ENCODE measurements at places on chromosomes 3 and 15. TPM values are rescaled to one million over a fixed set of nuclear protein-coding genes. Genes with fewer than 3 reads are reported as not detected.
A peak's percentile ranks its signal among the peaks of the same experiment; 100 is the strongest.

The ABHD17C gene
- total RNA-seq: 11.5 TPM

The TLR9 gene
- total RNA-seq: not detected

The SLC38A3 gene
- total RNA-seq: 0.29 TPM

The IMPDH2 gene
- total RNA-seq: 286 TPM

The ZBTB47 gene
- 39.2 TPM for total RNA-seq

The LDHAL6B gene
- total RNA-seq: not detected

The UBE2Q2 gene
- 66.2 TPM for total RNA-seq

The EID1 gene
- total RNA-seq: 193 TPM

The DVL3 gene
- total RNA-seq: 60.4 TPM

DNA sequence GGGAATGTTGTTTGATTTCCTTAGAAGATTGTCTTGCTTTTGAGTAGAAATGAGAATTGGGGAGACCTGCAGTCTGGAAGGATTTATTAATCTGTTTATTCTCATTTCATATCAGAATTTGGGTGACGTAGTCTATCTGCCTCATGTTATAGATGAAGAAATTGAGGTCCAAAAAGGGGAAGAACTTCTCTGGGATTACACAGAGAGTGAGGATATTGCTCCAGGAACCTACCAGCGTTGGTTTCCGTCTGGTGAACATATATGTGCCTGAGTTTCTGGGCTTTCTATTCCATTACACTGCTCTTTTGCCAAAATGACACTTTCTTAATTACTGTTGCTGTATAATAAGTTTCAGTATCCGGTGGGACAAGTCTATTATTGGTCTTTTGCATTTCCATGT is 51.8 kb downstream of the CTDSPL start:
- no peak overlapping the region for H3K4me3 ChIP-seq
- no peaks in the 10 kb centered on the region for H3K27me3 ChIP-seq
- no peak overlapping the region for H3K27ac ChIP-seq
- no peak for DNase-seq
- H3K36me3 ChIP-seq: peaks cover 3% of the 10 kb centered on the region
- H3K4me1 ChIP-seq: no peaks in the 10 kb centered on the region

- DNase-seq: peak; percentile 63
- peak overlapping the region; percentile 61 for H3K4me3 ChIP-seq
- no peaks in the 10 kb centered on the region for H3K36me3 ChIP-seq
- H3K27me3 ChIP-seq: peaks cover 98% of the 10 kb centered on the region
Observed at GRCh38 chr3:147410526-147411237, 1.5 kb downstream of the ZIC1 start.

GRCh38 chr3:126925411-126926171 is 57.3 kb upstream of the PLXNA1 start:
- no peak overlapping the region for H3K4me3 ChIP-seq
- DNase-seq: no peak
- H3K27me3 ChIP-seq: no peaks in the 10 kb centered on the region
- H3K4me1 ChIP-seq: peaks cover 36% of the 10 kb centered on the region
- H3K36me3 ChIP-seq: no peaks in the 10 kb centered on the region

DNA sequence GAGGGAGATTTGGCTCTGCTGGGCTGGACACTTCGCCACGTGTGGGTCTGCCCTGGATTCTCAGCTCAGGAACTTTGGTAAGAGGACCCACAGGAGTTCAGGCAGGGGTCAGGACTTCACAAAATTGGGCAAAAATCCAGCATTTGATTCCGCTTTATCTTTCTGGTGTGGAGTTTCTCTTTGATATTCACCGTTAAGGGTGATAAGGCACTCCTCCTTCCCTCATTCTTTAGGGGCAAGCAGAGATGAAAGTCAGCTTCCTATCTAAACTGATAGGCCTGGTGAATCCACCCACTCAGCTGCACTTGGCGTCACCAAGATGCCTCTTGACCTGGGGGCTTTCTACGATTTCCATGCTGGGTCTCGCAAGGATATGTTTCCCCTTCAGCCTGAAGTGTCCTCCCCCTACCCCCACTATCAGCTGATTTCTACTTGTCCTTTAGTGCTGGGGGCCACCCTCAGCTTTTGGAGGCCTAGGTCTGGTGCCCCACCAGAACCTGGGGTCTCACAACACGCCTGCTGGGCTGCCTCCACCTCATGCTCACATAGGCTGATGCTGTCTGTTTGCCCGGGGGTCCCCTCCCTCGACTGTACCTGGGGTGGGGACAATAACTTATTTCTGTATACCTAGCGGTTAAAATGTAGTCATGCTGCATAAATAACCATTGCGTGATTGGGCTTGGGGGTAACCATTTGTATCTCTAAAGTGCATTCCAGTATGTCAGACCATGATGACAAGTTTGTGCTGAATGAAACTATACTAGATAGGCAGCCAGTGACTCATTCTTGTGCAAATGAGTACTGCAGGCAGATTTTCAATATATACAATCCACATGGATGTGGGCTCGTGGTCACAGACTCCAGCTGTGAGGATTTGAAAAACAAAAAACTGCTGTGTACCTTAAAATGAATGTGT is 248.3 kb downstream of the ADAMTS17 start:
- no peak for DNase-seq
- H3K4me1 ChIP-seq: peaks cover 9% of the 10 kb centered on the region
- H3K27me3 ChIP-seq: no peaks in the 10 kb centered on the region
- H3K4me3 ChIP-seq: no peak overlapping the region
- no peak overlapping the region for H3K27ac ChIP-seq

DNA sequence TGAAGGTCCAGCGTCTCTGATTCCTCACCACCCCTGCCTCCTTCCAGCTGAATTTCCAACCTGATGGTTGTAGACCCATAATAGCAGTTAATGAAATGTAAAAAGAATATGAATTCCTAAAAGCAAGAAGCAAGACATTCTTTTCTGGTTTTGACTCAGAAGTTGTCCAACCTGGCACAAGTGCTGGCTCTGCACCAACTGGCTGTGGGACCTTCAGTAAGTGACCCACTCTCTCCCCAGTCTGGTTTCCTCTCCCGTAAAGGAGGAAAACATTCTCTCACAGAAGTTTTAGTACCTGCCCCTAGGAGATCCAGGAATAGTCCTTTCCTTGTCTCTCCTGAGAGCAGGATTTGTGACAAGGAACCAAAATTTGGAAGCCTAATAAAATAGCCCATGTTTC is 236.9 kb upstream of the TRIM42 start:
- H3K4me3 ChIP-seq: no peak overlapping the region
- H3K27ac ChIP-seq: no peak overlapping the region
- H3K27me3 ChIP-seq: no peaks in the 10 kb centered on the region
- DNase-seq: peak; percentile 62
- peaks cover 8% of the 10 kb centered on the region for H3K4me1 ChIP-seq

GRCh38 chr15:101293122-101293521 is 1.9 kb downstream of the SNRPA1 start:
- H3K4me3 ChIP-seq: peak overlapping the region; percentile 97
- H3K36me3 ChIP-seq: peaks cover 29% of the 10 kb centered on the region
- H3K27ac ChIP-seq: peak overlapping the region; percentile 52
- DNase-seq: no peak
- no peaks in the 10 kb centered on the region for H3K27me3 ChIP-seq

DNA sequence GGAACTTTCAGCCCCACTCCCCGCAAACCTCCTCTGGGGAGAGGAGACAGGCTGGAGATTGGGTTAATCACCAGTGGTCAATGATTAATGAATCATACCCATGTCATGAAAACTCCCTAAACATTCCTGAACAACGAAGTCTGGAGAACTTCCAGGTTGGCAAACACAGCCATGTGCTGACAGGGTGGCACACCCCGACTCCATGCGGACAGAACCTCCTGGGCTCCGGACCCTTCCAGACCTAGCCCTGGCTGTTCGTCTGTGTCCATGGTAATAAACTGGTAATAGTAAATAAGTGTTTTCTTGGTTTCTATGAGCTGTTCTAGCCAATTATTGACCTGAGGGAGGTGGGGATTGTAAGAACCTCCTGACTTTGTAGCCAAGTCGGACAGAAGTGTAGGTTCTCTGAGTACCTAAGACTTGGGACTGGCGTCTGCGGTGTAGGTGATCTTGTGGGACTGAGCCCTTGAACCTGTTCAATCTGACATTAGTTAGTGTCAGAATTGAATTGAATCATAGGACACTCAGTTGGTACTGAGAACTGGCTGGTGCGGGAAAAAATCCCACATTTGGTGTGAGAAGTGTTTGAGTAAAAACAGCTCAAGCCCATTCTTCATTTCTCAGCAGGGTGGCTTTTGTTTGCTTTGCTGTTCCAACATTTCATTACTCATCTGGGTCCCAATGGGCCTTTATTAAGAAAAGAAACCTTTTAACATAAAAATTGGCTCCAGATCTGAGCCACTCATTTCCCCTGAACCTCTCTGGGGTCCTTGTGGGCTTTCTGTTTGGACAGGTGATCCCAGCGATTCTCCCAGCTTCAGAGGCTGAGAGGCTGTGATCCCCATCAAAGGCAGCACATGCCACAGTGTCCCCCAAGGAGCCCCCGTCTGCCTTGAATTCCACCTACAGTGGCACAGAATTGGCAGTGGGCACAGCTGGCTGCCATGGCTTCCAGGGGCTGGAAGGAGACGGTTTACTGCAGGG is 151.0 kb downstream of the TJP1 start:
- H3K4me3 ChIP-seq: peak overlapping the region; percentile 38
- DNase-seq: peak; percentile 95
- peaks cover 28% of the 10 kb centered on the region for H3K4me1 ChIP-seq
- no peaks in the 10 kb centered on the region for H3K36me3 ChIP-seq
- H3K27ac ChIP-seq: peak overlapping the region; percentile 96

DNA sequence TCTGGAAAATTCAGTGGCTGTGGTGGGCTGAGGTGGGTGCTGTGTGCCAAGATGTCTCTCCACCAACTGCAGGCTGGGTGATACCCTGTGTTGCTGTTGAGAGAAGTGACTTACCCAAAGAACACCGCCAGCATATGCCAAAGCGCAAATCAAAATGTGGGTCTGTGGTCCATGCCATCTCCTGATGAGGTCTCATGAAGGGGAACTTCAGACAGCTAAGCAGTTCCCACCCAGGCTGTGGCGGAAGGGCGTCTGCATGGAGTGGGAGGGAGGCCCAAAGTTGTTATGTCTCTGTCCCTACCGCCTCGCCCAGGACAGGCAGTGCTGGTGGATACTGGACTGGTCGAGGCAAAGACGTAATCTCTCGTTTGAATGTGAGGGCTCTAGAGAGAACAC is 70.9 kb upstream of the PLXNA1 start:
- no peaks in the 10 kb centered on the region for H3K36me3 ChIP-seq
- H3K4me1 ChIP-seq: peaks cover 16% of the 10 kb centered on the region
- H3K4me3 ChIP-seq: no peak overlapping the region
- H3K27me3 ChIP-seq: no peaks in the 10 kb centered on the region
- peak overlapping the region; percentile 89 for H3K27ac ChIP-seq
- no peak for DNase-seq

DNA sequence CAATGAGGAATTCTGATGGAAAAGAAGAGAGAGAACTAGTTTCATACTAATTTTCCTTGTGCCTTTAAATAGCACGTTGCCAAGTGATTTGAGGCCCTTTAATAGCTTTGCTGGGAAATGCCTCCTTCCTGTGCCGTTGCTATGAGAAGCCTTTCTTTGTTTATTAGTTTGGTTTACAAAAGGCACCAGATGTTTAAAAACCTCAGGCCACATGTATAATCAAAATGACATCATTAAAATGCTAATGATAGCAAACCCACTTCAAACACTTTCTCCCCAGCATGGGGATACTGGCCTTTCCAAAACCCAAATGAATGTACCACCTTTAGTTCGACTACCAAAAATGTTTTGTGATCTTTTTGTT is 50.0 kb upstream of the TBC1D23 start:
- no peaks in the 10 kb centered on the region for H3K36me3 ChIP-seq
- H3K4me1 ChIP-seq: peaks cover 3% of the 10 kb centered on the region
- no peak overlapping the region for H3K27ac ChIP-seq

- no peaks in the 10 kb centered on the region for H3K27me3 ChIP-seq
- H3K36me3 ChIP-seq: no peaks in the 10 kb centered on the region
- peaks cover 13% of the 10 kb centered on the region for H3K4me1 ChIP-seq
- no peak for DNase-seq
- no peak overlapping the region for H3K4me3 ChIP-seq
- no peak overlapping the region for H3K27ac ChIP-seq
Observed at GRCh38 chr3:48851407-48851806, 3.7 kb upstream of the PRKAR2A start.

DNA sequence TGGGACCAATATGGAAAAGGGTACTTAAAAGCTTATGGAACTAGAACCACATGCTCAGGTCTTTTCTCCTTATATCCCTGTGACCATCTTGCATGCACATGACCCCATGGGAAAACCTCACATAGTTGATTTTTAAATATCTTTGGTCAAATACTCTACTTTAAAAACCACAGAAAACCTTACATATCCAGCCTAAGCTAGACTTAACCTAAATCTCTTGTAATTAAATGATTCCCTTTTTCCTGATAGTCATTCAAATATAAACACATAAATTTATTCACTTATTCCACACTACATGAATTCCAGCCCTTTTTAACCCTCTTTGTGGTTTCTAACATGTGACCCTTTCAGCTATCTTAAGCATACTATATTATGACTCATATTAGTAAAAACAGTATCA is 46.8 kb downstream of the DNAJC13 start:
- no peaks in the 10 kb centered on the region for H3K27me3 ChIP-seq
- peaks cover 12% of the 10 kb centered on the region for H3K4me1 ChIP-seq
- peak; percentile 45 for DNase-seq
- H3K4me3 ChIP-seq: no peak overlapping the region
- H3K27ac ChIP-seq: peak overlapping the region; percentile 47
- peaks cover 33% of the 10 kb centered on the region for H3K36me3 ChIP-seq

DNA sequence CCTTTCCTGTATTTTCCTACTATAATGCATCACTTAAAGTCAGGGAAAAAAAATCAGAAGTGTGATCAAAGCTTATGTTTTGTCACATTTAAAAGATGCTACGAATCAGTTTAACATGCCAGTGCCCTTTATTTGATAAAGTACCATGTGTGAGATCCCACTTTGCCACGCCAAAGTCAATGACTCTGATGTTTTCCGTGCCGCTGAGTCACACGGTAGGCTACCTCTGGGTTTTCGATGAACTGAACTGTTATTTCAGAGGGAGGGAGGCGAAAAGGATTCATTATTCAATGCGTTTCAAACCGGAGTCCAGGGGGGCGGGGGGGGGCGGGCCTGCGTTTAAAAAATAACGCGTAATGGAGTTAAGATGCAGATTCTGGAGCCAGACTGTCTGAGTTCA is 203.0 kb downstream of the ABHD5 start:
- DNase-seq: peak; percentile 89
- peak overlapping the region; percentile 78 for H3K4me3 ChIP-seq
- H3K27me3 ChIP-seq: no peaks in the 10 kb centered on the region
- no peaks in the 10 kb centered on the region for H3K4me1 ChIP-seq
- peak overlapping the region; percentile 58 for H3K27ac ChIP-seq

GRCh38 chr3:87359826-87360225 is 83.4 kb upstream of the POU1F1 start:
- H3K4me1 ChIP-seq: peaks cover 5% of the 10 kb centered on the region
- H3K27ac ChIP-seq: no peak overlapping the region
- no peak for DNase-seq
- no peaks in the 10 kb centered on the region for H3K27me3 ChIP-seq

- H3K36me3 ChIP-seq: no peaks in the 10 kb centered on the region
- H3K27me3 ChIP-seq: no peaks in the 10 kb centered on the region
- no peaks in the 10 kb centered on the region for H3K4me1 ChIP-seq
- no peak overlapping the region for H3K27ac ChIP-seq
Observed at GRCh38 chr3:30082652-30083051, 523.7 kb upstream of the TGFBR2 start.

All from osteoblast (primary cell).